Progenitor cell of endocrine pancreas (in vitro differentiated cells): ENCODE measurements at places on chromosomes 2 and 18.

DNA sequence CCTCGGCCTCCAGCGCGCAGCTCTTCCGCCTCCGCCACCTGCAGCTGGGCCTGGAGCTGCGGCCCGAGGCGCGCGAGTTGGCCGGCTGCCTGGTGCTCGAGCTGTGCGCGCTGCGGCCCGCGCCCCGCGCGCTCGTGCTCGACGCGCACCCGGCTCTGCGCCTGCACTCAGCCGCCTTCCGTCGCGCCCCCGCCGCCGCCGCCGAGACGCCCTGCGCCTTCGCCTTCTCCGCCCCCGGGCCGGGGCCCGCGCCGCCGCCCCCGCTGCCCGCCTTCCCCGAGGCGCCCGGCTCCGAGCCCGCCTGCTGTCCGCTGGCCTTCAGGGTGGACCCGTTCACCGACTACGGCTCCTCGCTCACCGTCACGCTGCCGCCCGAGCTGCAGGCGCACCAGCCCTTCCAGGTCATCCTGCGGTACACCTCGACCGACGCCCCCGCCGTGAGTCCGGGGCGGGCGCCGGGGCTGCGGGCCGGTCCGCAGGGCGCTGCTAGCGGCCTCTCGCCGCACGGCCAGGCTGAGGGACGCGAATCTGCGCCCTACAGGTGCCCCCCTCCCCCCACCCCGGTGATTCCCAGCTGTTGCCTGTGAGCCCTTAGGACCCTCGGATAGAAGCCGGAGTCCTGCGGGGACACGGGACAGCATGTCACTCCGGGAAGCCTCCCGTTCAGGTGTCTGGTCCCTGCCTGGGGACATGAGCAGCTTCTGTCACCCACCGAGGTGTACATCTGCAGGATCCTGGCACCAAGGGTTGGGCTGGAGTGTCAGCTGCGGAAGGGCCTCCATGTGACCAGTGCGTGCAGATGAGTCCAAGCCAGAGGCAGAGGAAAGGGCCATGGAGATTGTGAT lies 616 bp downstream of the RNPEPL1 start:
- peak; percentile 24 for DNase-seq

- DNase-seq: no peak
Measured at GRCh38 chr2:134401789-134402188, 147.9 kb downstream of the MGAT5 start.

DNA sequence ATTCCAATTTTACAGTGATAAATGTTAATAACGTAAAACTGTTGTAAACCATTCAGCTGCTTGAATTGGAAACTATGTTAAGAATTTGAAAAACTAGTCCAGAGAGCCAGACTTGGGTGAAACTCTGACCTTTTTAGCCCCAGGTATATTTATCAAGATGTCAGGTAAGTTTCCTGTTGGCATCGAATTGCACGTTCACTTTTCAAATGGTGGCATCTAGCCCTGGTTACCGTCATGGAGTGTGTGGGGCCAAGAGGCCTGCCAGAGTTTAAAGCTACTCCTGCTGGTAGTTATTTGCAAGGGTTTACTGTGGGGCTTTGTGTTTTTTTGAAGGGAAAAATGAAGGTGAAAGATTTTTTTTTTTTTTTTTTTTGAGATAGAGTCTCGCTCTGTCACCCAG lies 109.9 kb downstream of the WDSUB1 start:
- DNase-seq: no peak

DNA sequence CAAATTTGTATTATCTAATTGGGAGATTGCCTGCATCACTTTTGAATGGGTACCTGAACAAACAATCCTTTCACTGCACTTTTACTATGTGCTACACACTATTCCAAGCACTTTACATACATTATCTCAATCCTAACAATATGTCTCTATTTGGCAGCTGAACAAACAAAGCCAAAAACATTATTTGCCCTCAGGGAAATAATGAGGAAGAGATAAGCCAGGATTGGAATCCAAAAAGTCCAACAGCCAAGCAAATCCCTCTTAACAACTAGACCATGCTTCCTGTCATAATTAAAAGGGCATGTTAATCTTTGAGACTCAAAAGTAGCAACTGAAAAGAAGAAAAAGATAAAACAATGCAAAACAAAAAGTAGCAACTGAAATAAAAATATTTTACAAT lies 32.1 kb downstream of the RPRD1A start:
- no peak for DNase-seq

DNA sequence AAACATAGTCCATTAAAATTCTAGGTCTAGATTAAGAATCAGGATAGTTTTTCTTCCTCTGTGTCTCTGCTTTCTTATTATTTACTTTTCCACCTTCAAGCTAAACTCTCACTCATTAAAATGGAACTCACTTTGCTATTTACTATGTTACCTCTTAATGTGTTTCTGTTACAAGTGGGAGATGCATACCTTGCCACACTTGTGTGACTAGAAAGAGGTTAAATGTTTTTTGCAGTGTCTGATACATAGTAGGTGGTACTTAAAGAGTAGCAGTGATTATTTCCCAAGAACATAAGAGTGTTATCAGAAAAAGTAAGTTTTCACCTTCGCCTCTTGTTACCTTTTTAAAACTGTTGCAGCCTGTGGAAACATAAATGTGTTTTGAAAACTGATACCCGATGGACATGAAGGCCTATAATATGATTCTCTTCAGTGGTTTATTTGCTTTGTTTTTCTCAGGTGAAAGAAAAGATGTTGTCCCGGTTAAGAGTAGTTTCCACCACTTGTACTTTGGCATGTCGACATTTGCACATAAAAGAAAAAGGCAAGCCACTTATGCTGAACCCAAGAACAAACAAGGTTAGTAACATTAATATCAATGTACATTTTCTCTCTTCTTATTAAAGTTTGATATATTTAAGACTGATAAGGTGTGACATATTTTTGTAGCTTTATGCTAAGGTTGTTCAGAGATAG lies 16.6 kb downstream of the ME2 start:
- no peak for DNase-seq

GRCh38 chr18:70314151-70314782 lies 25.4 kb downstream of the SOCS6 start:
- no peak for DNase-seq

GRCh38 chr2:242001853-242002252 lies 132.3 kb downstream of the RTP5 start:
- no peak for DNase-seq

GRCh38 chr2:145644820-145645302 lies 1124.9 kb upstream of the ZEB2 start:
- DNase-seq: no peak

DNA sequence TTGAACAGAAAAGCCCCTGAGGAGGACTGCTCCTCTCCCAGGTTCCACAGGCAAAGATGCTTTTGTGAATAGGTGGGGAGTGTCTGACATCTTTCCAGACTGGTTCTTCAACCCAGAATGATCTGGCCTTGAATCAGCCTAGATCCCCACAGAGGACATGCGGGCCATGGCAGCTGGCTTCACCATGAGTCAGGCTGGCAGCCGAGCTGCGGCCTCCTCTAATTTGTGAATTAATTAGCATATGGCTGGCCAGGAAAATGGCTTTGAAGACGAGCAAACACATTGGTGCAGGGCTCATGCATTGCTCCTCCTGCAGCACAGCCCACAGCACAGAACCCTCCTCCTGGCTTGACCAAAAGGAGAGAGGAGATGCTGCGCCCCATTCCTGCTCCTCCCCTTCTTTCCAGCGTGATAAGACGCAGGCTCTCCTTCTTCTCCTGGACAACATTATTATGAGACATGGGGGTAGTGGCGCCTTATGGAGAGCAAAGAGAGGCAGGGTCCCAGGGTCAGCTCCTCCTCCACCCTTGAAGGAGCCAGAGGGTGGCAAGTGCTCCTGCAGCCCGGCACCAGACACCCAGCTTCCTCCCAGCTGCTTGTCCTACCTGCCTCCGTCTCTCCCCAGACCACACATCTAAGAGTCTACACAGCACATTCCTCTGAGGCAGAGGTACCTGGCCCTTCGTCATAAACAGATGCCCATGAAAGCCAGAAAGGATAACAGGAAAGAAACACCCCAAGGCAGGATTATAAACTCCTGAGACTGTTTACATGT lies 66.7 kb downstream of the EDAR start:
- DNase-seq: no peak

DNA sequence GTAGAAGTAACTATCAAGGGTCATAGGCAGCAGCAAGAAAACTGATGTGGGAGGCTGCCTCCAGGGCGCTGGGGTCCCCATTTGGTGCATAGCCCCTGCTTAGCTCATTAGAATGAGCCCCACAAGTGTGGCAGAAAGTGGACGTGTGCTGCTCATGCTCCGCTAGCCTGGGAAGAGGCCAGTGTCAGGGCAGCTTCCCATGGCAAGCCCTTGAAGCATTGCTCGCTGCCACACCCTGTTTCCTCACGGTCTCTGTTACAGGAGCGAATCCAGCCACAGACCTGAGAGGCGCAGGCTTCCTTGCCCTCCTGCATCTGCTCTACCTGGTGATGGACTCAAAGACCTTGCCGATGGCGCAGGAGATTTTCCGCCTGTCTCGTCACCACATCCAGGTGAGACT lies 22.5 kb downstream of the ELMOD3 start:
- no peak for DNase-seq
